HCT116 (cell line): ENCODE measurements at places on chromosomes 1 and 21.

DNA sequence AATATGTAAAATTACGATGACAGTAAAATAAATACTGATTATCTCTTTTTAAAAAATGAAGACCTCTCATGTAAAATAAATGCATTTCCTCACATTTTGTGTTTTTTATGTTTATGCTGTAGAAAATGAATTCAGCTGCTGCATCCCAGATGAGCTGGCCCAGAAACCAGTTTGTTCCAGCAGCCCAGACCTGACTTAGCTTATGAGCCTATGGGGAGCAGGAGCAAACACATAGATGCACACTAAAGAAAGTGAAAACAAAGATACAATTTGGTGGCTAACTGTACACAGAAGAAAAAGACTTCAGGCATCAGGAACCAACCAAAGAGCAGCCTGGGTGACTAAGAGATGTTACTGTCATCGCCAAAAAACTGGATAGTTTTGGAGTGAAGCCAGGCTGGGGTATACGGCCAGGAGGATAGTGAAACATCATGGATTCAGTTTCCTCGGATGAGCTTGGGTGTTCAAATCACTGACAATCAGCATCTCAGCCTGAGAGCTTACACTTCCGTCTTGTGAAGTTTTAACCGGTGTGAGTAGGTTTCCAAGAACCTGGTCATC lies 113.9 kb upstream of the BACE2 start:
- no peak for DNase-seq

GRCh38 chr1:244794071-244794470 lies 41.4 kb upstream of the COX20 start:
- DNase-seq: no peak

- no peak for DNase-seq
Observed at GRCh38 chr1:83967336-83967735, 31.6 kb downstream of the TTLL7 start.

DNA sequence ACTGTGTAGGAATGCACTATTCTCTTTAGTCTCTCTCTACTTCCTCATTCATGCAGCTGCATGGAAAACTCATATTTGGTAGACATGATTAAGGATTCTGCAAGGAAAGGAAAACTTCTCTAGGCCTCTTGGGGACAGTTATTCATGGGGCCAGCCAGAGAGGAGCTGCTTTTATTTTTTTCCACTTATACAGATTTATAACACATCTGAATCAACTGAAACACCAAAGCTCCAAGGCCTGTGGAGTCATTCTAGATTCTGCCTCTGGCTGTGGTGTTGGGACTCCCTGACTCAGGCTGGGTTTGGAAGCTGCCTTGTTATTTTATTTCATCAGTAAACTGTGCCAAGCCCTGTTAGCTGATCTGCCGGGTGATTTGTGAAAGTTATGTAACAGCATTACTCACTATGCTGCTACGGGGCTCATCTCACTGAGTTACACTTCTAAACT lies 83.9 kb upstream of the EDEM3 start:
- DNase-seq: no peak

DNA sequence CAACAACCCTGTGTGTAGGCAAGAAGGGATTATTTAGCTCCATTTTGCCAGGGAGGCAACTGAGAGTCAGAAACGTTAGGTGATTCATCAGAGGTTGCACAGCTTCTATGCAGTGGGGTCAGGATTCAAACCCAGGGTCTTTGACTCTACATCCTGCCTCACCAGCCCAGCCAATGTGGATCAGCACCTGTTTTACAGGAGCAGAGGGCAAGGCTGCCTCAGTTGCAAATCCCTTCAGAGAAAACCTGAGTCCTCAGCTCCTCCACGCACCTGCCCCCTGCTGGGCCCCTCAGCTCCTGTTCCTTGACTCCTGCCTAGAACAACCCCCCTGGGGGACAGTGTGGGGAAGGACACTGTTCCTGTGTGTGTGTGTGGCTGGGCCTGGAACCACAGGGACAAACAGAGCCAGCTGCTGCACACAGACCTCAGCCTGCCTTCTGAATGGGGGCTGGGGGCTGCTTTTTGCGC lies 61.6 kb downstream of the LRRN2 start:
- DNase-seq: peak; percentile 21

DNA sequence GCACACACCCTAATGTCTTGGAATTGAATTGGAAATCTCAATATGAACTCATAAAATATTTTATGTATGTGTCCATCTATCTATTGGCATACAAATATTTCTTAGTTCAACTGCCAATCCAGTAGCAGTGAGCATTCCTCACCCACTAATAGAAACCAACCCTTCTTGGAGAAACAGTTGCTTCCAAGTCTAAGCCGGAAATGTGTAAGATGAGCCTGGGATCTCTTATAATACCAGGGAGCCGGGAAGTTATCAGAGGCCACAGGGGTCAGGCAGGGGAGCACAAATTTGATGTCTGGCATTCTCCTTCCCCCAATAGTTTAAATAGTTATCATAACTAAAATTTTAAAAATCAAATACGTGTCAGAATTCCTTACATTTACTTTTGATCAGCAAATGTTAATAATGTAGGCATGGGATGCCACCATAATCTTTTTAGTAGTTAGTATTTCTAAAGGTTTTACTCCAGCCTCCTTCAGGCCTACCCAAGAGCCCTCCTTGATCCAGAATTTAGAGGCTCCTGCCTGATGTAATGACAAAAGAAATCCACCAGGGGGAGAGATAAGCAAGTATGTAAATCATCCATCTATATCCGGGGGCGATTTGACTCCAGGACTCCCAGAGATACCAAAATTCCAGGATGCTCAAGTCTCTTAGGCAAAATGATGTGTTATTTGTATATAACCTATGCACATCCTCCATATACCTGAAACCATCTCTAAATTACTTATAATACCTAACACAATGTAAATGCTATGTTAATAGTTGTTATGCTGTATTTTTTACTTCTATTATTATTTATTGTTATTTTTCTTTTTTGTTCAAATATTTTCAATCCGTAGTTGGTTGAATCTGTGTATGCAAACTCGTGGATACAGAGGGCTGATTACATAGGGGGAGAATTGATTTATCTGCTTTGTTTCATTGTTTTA lies 218.7 kb upstream of the COA6 start:
- DNase-seq: peak; percentile 70

GRCh38 chr1:36269408-36269838 lies 36.7 kb upstream of the SH3D21 start:
- no peak for DNase-seq

DNA sequence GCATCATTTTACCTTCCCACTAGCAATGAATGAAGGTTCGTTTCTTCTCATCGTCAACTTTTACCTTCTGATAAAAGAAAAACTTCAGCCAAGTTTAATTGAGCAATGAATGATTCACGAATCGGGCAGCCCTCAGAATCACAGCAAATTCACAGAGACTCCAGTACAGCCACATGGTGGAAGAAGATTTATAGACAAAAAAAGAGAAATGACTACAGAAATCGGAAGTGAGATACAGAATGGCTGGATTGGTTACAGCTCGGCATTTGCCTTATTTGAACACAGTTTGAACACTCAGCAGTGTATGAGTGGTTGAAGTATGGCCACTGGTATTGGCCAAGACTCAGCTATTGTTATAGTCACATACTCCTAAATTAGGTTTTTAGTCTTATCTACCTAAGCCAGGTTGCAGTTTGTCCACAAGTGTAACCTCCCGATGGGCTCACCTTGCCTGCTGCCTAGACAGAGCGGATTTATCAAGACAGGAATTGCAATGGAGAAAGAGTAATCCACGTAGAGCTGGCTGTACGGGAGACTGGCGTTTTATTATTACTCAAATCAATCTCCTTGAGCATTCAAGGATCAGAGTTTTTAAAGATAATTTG lies 15.3 kb downstream of the AK4 start:
- no peak for DNase-seq

DNA sequence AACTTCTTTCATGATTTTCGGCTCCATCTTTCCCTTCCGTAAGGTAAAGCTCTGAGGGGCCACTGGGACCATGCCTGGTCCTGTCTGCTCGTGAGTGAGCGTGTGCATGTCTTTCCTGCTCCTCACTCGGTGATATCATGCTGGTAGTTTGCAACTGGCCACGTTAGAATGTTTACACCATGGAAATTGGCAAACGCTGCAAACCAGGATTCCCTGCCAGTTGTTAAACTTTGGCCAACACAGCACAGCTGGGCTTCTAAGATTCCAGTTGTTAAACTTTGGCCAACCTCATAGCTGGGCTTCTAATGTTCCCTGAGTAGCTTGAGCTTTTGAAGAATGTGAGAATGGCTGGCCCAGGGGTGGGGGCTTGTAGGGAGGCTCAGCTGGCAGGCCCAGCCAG lies 68.0 kb upstream of the ACTL8 start:
- no peak for DNase-seq

GRCh38 chr1:234529950-234530237 lies 50.9 kb upstream of the TARBP1 start:
- no peak for DNase-seq

- DNase-seq: no peak
Observed at GRCh38 chr1:222018041-222018440, 276.2 kb upstream of the DUSP10 start.

GRCh38 chr1:97905141-97905940 lies 15.5 kb downstream of the DPYD start:
- no peak for DNase-seq

DNA sequence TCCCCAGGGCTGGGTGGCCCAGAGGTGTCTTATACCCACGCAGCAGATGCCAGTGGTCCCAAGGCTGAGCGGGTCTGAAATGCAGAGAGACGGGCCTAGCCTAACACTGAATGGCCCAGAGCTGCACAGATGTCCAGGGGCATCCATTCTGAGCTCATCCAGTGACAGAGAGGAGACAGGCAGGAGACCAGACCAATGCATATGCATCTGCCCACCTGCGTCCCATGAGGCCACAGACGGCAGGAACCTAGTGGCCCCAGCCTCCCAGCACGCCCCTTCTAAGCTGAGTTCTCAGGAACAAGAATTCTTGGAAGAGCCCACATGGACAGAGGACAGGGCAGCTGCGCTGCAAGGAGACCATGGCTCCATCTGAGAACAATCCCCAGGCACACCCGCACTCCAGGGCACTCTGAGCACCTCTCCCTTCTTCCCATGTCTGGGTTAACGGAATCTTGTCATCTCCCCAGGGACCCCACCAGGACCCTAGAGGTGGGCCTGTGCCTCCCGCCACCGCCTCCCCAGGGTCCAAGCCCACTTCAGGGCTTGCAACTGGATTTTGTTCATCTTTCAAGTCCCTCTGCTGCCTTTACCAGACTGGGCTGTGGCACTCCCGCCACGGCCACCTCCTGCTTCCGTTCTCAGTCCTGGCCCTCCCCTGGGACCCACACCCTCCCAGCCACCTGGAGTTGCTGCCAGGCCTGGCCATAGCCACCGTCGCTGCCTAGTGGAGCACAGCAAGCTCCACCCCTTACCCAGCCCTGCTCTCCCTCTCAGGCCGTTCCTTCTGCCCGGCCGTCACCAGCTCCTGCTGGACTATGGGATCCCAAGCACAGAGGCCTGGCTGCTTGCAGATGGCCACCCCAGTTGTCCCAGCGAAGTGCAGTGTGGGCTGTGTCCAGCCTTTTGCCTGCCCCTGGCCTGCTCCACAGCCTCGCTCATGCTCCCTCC lies 3.3 kb downstream of the WNT3A start:
- no peak for DNase-seq

DNA sequence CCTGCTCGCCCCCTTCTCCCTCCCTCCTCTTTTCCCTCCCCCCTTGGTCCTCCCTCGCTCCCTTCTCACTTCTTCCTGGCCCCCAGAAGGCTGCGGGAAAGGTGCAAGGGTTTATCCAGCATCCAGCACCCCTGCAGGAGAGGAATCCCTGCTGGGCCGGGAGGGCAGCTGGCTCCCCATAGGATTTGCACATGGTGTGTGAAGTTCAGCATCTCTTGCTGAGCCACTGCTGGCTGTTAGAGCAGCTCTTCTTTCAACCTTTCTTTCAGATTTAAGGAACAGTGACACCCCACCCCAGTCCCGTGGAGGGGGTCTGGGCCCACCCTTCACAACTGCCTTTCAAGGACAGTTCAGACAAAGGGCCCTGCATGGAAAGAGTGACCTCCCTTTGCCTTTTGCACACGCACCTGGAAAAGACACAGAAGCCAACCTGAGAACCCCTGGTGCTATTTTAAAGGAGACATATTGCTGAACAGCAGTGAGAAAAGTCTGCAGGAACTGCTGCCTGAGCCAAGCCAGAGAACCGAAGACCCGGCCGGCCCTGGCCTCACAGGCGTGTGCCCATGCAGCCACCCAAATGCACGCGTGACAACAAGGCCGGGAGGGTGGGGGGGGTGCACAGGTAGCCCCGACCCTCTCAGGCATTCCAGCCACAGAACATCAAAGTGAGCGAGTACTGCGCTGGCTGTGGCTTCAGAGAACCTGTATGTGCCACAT lies 66.6 kb downstream of the SLC37A1 start:
- no peak for DNase-seq

GRCh38 chr1:67150931-67151330 lies 15.3 kb upstream of the IL23R start:
- DNase-seq: no peak
